Articular chondrocyte of knee joint (primary cell): ENCODE measurements at places on chromosomes 1 and 21. TPM values are rescaled to one million over a fixed set of nuclear protein-coding genes. Genes with fewer than 3 reads are reported as not detected.

Gene NPHP4
- total RNA-seq: 6.1 and 7.1 TPM in 2 replicates

Gene CXADR
- total RNA-seq: under 0.01 TPM in 1 of 2 replicates, not detected in the other

Gene FMN2
- total RNA-seq: 0.26 and 11.8 TPM in 2 replicates

Gene COL16A1
- 101 and 130 TPM in 2 replicates for total RNA-seq

Gene CYP4B1
- total RNA-seq: not detected in 2 replicates

Gene GSTM5
- 7.8 and 9.1 TPM in 2 replicates for total RNA-seq

Gene PRR9
- not detected in 2 replicates for total RNA-seq

Gene HYI
- total RNA-seq: 27.5 and 31.5 TPM in 2 replicates

Gene BMP8B
- under 0.01 TPM in 1 of 2 replicates, not detected in the other for total RNA-seq
